ENCODE measurements at places on chromosomes 4 and X.
A peak's percentile ranks its signal among the peaks of the same experiment; 100 is the strongest.

DNA sequence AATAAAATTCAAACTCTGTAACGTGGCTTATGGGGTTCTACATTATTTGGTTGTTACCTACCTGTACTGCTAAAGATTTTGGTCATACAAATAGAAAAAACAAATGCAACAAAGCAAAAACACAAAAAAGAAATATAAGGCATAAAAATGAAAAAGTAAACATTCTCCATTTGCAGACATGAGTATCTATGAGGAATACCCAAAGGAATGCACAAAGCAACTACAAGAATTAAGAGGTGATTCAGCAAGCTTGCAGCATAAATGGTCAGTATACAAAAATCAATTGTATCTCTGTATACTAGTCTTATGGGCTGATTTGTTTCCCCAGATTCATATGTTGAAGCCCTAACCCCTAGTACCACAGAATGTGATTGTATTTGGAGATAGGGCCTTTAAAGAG, 3.6 kb upstream of the PDE5A start:
- no peak for DNase-seq

DNA sequence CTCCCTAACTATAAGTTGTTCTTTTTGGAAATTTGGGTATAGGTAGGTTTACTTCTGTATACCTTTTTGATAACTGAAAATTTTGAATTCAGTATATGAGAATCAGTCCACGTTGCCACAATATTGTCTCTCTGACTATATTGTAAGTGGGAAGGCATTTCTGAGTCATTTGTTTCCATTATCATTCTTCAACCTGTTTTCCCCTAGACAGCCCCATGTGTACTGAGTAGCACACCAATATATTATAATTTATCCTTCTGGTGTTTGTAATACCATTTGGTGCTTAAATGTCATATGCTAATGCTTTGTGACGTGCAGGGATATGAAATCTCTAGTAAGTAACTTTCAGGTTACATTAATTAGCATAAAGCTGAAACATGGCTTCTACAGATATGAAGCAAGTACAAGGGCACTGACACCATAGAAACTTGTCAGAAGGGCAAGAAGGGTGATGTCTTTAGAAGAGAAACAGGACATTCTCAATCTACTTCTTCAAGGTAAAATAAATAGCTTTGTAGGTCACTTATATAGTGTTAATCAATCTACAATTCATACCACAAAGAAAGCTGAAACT, 27.7 kb downstream of the PAK3 start:
- DNase-seq, result no peak

DNA sequence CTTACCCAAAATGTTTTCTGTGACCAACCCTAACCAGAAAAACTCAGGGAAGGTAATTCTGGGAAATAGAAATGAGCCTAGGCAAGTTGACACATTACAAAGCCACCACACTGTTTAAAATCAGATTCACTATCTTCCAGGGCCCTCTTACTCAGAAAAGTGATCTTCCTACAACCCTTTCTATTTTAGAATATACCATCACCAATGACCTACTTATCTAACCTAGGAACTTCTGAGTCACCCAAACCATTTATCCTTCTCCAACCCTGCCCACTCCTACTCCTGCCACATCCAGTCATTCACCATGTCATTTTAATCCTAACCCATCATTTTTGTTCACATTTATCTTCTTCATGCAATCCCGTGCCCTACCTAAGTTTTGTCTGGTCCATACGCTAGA, 89.9 kb downstream of the FTHL17 start:
- DNase-seq, result no peak

DNA sequence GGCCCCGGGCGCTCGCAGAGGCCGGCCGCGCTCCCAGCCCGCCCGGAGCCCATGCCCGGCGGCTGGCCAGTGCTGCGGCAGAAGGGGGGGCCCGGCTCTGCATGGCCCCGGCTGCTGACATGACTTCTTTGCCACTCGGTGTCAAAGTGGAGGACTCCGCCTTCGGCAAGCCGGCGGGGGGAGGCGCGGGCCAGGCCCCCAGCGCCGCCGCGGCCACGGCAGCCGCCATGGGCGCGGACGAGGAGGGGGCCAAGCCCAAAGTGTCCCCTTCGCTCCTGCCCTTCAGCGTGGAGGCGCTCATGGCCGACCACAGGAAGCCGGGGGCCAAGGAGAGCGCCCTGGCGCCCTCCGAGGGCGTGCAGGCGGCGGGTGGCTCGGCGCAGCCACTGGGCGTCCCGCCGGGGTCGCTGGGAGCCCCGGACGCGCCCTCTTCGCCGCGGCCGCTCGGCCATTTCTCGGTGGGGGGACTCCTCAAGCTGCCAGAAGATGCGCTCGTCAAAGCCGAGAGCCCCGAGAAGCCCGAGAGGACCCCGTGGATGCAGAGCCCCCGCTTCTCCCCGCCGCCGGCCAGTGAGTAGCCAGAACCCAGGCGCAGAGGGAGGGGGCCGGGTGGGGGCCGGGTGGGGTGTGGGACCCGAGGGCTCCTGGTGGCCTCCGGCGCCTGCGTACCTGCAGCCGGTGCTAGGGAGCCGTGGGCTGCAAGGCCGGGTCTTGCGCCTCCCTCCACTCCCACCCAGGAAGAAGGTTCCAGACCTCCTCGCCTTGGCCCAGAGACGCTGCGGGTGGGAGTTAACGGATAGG, 534 bp downstream of the MSX1 start:
- peak; percentile 20 for DNase-seq

DNA sequence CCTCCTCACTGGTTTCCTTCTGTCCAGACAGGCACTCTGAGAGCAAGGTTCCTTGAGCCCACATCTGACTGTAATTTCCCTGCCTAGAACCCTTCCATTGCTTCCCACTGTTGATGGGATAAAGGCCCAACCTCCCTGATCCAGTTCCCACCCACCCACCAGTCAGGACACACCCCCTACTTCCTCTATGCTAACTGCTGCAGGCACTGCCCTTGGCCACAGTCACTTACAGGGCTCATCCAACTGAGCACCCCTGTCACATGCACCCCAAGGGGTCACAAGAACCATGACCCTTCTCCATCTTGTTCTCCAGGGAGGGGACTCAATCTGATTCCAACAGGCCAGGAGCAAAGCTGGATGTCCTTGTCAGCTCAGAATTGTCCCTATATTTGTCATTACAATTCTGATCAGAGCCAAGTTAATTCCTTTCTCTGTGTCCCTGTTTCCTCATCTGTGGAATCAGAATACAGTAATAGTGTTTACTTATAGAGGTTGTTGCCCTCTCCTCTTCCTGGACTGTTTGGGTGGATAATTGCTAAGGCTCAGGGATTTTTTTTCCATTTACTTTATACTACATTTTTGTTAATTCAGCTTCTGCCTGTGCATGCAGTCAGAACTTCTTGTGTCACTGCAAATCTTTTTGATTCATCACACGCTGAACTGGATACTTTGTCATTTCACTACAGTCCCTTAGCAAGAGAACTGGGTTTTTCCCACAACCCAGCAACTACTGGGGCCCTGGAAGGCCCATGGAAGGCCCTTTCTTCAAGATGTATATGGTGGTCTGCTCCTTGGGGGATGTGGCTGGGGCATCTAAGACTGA, 105.6 kb upstream of the MAMLD1 start:
- no peak for DNase-seq

GRCh38 chr4:25635501-25635900, 20.1 kb upstream of the SLC34A2 start:
- DNase-seq, result no peak

- peak; percentile 48 for DNase-seq
Observed at GRCh38 chrX:50579955-50580354, 109.3 kb upstream of the DGKK start.

GRCh38 chr4:173666-174314, 49.5 kb downstream of the ZNF718 start:
- no peak for DNase-seq

DNA sequence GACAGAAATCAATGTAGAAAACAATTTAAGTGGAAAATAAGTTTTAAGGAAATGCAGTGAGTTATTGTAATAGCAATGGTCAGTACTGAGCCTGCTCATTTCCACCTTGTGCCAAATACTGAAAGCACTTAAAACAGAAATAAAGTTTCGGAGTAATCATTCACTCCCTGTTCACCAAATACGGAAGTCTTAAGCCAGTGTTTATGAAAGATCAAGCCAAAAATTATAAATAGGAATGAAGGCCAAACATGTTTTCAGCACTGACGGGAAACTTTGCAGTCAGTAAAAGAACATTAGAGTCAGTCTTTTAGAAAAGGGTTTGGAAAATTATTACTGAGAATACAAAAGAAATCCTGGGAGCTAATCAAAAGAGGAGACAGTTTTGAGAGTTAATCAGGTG, 178.6 kb downstream of the DMD start:
- DNase-seq, result no peak

- no peak for DNase-seq
Observed at GRCh38 chr4:121034017-121034416, 38.3 kb downstream of the NDNF start.

DNA sequence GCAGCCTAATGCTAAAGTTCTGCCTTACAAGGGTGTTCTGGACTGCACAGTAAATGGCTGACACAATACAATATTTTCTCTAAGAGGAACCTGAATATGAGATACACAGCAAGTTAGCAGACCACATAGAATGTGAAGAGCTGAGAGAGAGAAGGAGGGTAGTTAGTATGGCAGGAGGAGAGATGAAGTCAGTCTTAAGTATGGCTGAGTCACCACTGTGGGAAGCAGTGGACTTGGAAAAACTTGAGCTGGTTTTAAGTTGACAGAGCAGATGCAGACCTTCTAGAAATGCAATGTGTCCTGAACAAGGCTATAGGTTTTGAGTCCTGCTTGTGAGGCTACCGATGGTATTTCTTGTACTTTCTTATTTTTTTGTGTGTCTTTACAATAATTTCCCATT, 172.5 kb downstream of the SH2D1A start:
- DNase-seq, result no peak

GRCh38 chr4:144449611-144450010, 196.3 kb upstream of the HHIP start:
- DNase-seq, result peak; percentile 56

DNA sequence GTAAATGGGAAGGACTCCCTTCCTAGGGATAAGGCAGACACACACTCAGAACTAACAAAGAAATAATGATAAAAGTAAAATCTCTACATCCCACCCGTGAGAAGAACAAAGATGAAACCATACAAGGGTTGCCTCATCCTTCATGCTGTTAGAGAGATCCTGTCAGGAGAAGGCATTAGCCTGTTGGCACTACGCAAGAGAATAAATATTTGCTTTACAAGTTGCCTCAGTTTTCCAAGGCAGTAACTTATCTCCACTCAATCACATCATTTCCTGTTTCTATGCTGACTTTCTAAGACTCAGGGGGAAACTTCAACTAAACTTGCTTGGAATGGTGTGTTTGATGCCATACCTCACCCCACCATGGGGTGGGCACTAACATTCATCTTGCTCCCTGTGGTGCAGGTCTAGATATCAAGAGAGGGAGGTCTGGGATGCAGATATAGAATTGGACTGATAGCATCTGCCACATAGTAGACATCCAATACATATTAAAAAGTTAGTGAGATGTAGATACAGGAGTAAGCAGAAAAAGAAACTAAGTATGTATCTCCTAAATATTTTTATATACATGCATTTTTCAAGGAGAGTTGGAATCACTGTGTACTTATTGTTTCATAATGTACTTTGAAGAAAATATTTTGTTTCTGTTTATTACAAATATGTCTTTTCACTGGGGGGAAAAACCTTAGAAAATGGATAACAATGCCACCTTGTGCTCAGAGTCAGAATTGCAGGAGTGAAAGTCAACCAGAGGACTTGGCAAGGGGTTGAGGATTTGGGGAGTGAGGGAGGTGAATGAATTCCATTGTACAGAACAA, 57.2 kb upstream of the BEX4 start:
- DNase-seq, result no peak

- no peak for DNase-seq
Observed at GRCh38 chr4:186348433-186348832, 82.4 kb downstream of the F11 start.

GRCh38 chr4:129600898-129601297, 504.9 kb downstream of the C4orf33 start:
- no peak for DNase-seq

- DNase-seq, result no peak
Observed at GRCh38 chrX:118538386-118538785, 42.8 kb downstream of the DOCK11 start.

DNA sequence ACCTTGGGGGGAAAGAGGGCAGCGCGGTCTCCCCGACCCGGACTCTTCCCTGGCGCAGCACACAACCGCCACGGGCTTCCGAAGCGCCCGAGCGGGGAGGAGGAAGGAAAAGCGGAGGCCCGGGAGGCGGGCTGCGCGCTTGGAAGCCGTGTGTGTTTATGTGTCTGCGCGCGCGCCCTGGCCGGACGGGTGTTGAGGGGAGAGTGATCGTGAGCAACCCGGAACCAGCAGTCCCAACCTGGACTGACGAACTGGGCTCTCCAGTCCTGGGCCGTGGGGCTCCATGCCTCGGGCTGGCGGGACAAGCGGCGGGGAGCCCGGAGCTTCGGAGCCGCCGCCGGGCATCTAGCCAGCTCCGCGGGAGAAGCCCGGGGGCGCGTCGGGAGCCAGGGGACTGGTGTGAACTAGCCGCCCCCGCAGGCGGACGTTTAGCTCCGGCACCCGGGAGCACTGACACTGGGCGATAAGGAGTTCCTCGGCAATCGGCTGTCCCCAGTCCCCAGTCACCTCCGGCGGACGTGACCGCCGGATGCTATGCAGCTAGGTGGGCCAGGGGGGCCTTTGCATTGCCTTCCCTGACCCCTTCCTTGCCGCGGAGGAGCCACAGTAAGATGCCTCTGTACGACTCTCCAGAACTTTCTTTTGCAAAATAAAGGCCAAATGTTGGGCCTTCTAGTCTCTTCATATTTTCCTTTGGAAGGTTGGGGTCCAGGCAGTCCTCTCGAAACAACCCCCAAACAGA, 74.8 kb upstream of the BCOR start:
- DNase-seq, result peak; percentile 26
